ENCODE measurements at places on chromosomes 7 and 10. TPM values are rescaled to one million over a fixed set of nuclear protein-coding genes. Genes with fewer than 3 reads are reported as not detected.

OR2A7 gene
- total RNA-seq: not detected

MALRD1 gene
- total RNA-seq: 2.0 TPM

COL28A1 gene
- total RNA-seq: 1.7 TPM

GRCh38 chr10:89330537-89331212, 2.9 kb downstream of the IFIT3 start:
- peaks cover 36% of the 10 kb centered on the region for H3K4me1 ChIP-seq
- H3K36me3 ChIP-seq: no peaks in the 10 kb centered on the region
- no peaks in the 10 kb centered on the region for H3K27me3 ChIP-seq
- H3K4me3 ChIP-seq: no peak overlapping the region
- H3K27ac ChIP-seq: no peak overlapping the region

DNA sequence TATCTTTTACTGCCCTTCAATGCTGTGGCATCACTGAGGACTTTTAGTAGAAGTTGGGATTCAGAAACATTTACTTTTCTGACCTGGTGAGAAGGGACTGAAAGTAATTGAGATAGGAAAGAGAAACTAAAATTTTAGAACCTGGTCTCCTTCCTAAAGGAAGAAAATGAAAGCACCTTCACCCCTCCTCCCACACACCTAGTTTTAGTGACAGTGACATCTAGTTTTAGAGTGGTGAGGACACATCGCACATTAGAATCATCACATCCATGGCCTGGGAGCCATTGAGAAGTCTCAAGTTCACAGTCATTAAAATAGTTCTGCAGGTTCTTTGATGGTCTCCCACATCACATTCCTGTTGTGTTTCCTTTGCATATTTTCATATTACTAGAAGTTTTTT, 16.1 kb downstream of the TAS2R41 start:
- H3K4me3 ChIP-seq: no peak overlapping the region
- H3K36me3 ChIP-seq: no peaks in the 10 kb centered on the region
- DNase-seq: no peak
- H3K4me1 ChIP-seq: peaks cover 6% of the 10 kb centered on the region
- no peaks in the 10 kb centered on the region for H3K27me3 ChIP-seq
- H3K27ac ChIP-seq: no peak overlapping the region

- DNase-seq: no peak
- no peaks in the 10 kb centered on the region for H3K27me3 ChIP-seq
- peaks cover 12% of the 10 kb centered on the region for H3K4me1 ChIP-seq
- H3K27ac ChIP-seq: no peak overlapping the region
Observed at GRCh38 chr7:44765579-44766415, 17.1 kb downstream of the ZMIZ2 start.

DNA sequence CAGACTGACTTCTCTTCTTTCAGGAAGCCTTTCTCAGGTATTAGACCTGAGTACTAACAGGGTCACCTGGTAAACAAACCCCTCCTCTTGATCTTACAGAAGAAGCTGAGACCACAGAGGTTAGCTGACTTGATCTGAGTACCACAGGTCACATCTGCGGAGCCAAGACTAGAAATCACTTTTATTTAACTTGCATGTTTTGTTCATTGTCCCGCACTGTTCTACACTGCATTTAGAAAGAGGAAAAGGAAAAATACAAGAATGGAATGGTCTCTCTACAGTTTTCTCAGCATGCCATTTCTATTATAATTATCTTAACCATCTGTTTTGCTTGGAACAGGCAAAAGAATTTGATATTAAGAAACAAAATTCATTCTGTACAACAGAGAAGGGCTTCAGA, 245.6 kb upstream of the ETV1 start:
- H3K27me3 ChIP-seq: no peaks in the 10 kb centered on the region
- no peak for DNase-seq
- no peaks in the 10 kb centered on the region for H3K36me3 ChIP-seq
- H3K4me3 ChIP-seq: no peak overlapping the region

GRCh38 chr10:14737808-14738545, 36.7 kb downstream of the FAM107B start:
- peaks cover 10% of the 10 kb centered on the region for H3K4me1 ChIP-seq
- no peak overlapping the region for H3K4me3 ChIP-seq
- H3K27ac ChIP-seq: no peak overlapping the region
- no peaks in the 10 kb centered on the region for H3K27me3 ChIP-seq
- no peak for DNase-seq
- no peaks in the 10 kb centered on the region for H3K36me3 ChIP-seq

DNA sequence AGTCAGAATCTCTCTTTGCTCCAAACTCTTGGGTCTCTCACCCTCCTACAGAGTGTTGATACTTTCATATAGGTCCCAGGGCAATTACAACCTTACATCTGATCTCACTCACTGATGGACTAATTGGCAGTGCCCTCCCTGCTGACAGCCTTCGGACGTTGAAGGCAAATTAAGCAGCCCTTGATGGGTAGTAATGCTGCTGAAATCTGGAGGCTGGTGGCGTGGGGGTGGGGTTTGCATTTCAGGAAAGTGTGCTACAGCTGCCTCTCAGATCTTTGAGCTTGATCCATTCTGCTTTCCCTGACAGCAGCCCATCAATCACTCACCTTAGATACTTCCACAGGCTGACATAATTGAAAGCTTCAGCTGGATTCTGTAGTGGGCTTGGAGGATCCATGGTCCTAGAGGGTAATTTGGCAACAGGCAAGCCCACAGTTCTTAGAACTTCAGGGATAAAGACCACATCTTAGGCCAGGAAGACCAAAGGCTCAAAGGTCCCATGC, 349.1 kb upstream of the PODXL start:
- peaks cover 9% of the 10 kb centered on the region for H3K27me3 ChIP-seq
- no peak for DNase-seq
- H3K36me3 ChIP-seq: no peaks in the 10 kb centered on the region

- no peak overlapping the region for H3K27ac ChIP-seq
- peaks cover 18% of the 10 kb centered on the region for H3K4me1 ChIP-seq
- no peak overlapping the region for H3K4me3 ChIP-seq
- no peaks in the 10 kb centered on the region for H3K27me3 ChIP-seq
- DNase-seq: no peak
Observed at GRCh38 chr10:75286901-75287300, 51.1 kb upstream of the COMTD1 start.

GRCh38 chr7:129824291-129825208, 128.2 kb downstream of the UBE2H start:
- H3K4me3 ChIP-seq: no peak overlapping the region

DNA sequence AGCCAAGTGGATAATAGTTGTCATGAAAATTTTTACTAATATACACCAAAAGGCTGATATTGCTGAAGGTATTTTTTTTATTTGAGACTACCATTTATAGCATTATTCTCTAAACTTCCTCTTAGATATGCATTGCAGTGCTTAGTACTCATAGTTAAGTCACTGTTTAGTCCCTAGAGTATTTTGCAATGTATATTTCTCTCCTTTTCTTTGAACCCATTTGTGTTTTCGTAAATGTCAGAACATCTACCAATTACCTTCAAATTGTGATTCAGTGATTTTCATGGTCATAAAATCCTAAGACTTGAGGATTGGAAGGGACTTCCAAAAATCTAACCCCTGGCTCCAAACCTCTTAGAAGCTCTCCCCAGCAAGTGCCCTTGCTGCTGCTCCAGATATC, 21.5 kb upstream of the CYP26C1 start:
- H3K4me1 ChIP-seq: no peaks in the 10 kb centered on the region
- no peaks in the 10 kb centered on the region for H3K36me3 ChIP-seq
- H3K27me3 ChIP-seq: no peaks in the 10 kb centered on the region
- no peak overlapping the region for H3K4me3 ChIP-seq

DNA sequence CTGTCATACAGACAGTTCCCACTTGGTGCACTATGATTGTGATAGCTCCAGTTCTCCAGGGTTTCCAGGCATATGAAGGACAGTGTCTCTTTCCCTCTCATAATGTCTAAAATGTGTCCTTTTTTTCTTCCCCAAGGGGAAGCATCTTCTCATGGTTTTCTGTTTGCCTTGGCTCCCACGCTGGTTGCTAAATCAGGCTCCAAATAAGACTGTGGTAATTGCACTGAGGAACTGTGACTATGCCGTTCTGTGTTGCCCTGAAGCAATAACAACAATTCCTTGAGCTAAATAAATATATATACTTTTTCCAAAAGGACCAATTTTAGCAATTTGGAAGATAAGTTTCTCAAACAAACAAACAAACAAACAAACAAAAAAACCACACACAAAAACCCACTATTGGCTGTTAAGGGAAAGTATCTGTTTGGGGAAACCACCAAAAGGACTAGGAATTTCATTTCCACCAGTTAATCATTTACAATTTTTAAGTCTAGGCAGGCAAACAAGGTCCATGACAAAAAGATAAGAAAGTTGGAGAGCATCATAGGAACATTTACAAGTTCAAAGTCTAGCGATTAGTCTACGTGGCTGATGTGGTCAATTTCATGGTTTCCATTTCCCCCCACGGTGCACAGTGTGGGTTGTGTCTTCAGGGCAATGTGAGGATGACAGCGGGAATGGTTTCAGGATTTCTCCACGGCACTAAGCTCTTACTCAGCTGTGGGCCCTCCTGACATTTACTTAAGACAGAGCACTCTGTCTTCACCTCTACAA, 62.4 kb downstream of the THNSL1 start:
- H3K27me3 ChIP-seq: no peaks in the 10 kb centered on the region
- DNase-seq: no peak
- no peaks in the 10 kb centered on the region for H3K36me3 ChIP-seq
- no peak overlapping the region for H3K4me3 ChIP-seq

DNA sequence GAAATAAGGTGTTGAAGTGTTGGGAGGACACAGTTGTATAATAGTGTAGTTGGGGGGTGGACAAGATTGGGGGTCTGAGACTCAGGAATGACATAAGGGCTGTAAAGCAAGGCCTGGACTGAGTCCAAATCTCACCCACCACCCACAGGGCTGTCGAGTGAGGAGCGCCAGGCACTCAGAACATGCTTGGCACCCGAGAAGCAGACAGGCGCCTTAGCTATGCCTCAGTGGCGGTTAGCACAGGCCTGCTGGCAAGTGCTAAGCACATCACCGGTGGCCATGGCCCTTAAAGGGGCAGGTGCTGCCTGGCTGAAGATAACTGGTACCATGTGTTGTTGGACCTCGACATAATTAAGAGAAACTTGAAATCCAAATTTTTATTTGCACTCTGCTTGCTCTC, 90.7 kb downstream of the COL13A1 start:
- no peak overlapping the region for H3K4me3 ChIP-seq
- H3K27ac ChIP-seq: no peak overlapping the region
- no peak for DNase-seq

DNA sequence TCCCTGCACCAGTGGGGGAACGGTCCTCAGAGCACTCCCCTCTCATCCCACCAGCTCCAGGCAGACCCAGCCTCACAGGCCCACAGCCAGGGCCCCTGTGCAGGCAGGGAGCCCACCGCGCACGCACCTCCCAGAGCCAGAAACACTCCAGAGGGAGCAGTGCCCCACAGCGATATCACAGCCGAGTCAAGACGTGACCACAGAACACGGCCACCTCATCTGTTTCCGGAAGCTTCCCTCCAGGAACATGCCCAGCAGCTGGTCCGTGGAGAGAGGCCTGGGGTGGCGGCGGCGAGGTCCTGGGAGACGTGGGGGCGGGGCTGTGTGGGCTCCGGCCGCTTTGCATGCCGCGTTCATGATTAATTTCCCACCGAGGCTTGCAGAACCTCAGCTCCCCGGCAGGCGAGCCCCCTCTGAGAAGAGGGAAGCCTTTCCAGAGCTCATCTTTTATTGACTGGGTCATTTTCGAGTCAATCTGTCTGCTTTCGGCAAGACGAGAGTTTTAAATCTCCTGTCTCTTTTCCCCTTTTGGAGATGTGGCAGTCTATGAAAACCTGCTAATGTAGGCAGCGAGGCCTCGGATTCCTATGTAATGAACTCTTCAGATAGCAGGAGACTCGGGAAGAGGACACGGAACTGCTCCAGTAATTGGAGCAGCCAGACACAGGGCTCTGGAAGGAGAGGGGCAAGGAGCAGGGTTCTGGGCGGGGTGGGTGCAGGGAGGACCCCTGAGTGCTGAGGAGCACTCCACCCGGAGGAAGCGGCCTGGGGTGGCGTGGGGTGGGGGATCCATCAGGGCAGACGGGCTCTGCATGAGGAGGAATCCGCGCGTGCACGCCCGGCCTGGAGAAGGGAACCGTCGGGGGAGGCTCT, 242.8 kb downstream of the ELFN1 start:
- no peaks in the 10 kb centered on the region for H3K4me1 ChIP-seq
- peak; percentile 31 for DNase-seq
- no peak overlapping the region for H3K27ac ChIP-seq
- H3K4me3 ChIP-seq: no peak overlapping the region
- H3K36me3 ChIP-seq: no peaks in the 10 kb centered on the region

Measured in adrenal gland (tissue), 19 donors.